Muscle of leg (tissue), 16 donors: ENCODE measurements at places on chromosomes 3 and 15. TPM values are rescaled to one million over a fixed set of nuclear protein-coding genes. Genes with fewer than 3 reads are reported as not detected.

The ATOSA gene
- total RNA-seq: 16.5 TPM

The ARGFX gene
- total RNA-seq: not detected

The UBA7 gene
- total RNA-seq: 23.3 TPM

The SUSD5 gene
- total RNA-seq: 1.6 TPM

The NLGN1 gene
- 8.5 TPM for total RNA-seq

The AQP9 gene
- 0.09 TPM for total RNA-seq

The SLC2A2 gene
- total RNA-seq: under 0.01 TPM

The PCOLCE2 gene
- total RNA-seq: 2.5 TPM

The PLSCR5 gene
- not detected for total RNA-seq

- H3K36me3 ChIP-seq: no peaks in the 10 kb centered on the region
- DNase-seq: no peak
- no peak overlapping the region for H3K4me3 ChIP-seq
- H3K27me3 ChIP-seq: no peaks in the 10 kb centered on the region
- H3K4me1 ChIP-seq: no peaks in the 10 kb centered on the region
Measured at GRCh38 chr3:149215515-149215914, 6.1 kb downstream of the CP start.

GRCh38 chr15:84789762-84790161, 27.4 kb upstream of the ALPK3 start:
- no peak for DNase-seq
- H3K27me3 ChIP-seq: no peaks in the 10 kb centered on the region
- peaks cover 39% of the 10 kb centered on the region for H3K36me3 ChIP-seq
- H3K4me3 ChIP-seq: no peak overlapping the region
- no peak overlapping the region for H3K27ac ChIP-seq

DNA sequence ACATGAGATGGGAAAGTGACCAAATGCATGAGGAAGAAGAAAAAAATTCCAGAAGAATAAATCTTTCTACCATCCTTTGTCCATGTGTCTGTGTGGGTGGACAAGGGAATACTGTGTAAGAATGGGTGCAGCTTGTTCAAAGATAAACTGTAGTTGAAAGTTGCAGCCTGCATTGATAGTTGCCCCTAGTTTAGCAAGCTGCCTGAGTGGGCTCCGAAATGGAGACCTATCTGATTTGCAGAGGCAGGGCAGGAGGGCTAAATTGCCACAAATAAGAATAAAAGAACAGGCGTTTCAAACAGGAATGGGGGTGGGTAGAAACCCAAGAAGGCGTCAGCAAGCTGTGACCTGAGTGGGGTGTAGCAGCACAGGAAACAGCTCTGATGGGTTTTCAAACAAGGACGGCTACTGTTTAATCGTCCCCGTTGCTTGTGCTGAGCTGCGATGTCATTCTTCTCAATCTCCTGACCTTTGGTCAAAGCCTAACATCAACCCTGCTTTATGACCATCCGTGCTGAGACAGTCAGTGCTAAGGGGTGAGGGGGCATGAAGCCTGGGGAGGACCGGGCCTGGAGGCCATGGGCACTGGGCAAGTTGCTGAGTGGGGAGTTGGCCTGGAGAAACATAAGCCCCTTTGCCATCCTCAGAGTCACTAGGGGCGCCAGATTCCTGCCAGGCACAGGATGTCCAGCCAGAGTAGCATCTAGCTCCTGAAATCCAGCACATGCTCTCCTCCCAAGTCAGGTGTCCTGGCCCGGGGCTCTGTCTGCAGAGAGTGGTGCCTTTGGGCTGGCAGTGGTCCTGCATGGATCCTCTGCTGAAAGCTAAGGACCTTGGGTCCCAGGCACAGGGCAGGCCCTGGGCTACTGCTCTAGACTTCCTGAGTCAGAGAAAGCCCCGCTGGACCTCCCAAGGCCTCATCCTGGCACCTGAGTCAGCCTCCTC, 19.2 kb upstream of the C15orf39 start:
- DNase-seq: no peak
- no peak overlapping the region for H3K4me3 ChIP-seq
- H3K27ac ChIP-seq: no peak overlapping the region
- no peaks in the 10 kb centered on the region for H3K36me3 ChIP-seq

DNA sequence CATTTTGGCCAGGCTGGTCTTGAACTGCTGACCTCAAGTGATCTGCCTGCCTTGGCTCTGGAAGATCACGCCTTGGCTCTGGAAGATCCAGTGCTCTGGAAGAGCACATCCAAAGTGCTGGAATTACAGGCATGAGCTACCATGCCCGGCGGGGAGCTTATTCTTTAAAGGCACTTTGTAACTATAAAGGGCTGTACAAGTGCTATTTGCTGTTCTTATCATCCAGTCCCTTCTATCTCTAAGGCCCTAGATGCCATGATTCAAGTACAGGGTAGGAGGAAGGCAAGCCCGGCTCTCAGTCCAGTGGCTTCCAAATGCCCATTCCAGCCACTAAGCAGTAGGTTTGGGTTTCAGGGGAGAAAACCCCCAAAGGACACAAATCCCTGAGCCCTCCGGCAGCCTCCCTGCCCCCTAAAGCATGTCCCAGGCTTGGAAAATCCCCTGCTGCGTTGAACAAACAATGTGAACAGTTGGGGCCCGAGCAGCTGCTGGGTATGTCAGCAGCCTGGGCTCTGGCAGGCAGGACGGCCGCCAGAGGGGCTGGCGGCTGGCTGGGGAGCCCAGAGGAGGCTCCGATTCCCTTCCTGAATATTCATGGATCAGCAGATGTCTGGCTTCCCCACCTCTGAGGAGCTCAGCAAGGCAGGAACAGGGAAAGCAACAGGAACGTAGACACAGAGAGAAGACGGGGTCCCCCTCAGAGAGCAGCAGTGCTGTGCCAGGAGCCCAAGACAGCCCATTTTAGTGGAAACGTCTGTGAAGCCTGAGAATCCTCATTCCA, 7.7 kb downstream of the IGDCC4 start:
- peaks cover 86% of the 10 kb centered on the region for H3K4me1 ChIP-seq
- peak overlapping the region; percentile 21 for H3K4me3 ChIP-seq
- H3K36me3 ChIP-seq: peaks cover 22% of the 10 kb centered on the region
- no peaks in the 10 kb centered on the region for H3K27me3 ChIP-seq
- DNase-seq: peak; percentile 91

DNA sequence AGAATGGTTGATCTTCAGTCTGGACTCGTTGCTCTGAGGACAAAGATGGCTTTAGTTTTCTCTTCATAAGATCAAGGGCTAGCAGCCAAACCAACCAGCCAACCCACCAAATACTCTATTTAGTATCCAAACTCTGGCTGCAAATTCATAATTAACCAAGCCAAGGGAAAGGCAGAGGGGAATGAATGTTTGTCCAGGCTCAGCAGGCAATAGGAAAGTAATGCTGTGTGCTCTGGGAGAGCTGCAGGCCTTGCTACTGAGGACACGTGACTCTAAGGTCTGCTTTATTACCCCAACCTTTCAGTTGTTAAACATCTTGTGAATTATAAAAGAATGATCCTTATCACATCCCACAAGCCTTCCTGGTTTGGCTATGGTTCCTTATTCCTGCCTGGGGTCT, 52.3 kb upstream of the GALNT15 start:
- peaks cover 3% of the 10 kb centered on the region for H3K4me1 ChIP-seq
- no peak overlapping the region for H3K4me3 ChIP-seq
- no peaks in the 10 kb centered on the region for H3K27me3 ChIP-seq
- no peak overlapping the region for H3K27ac ChIP-seq
- no peaks in the 10 kb centered on the region for H3K36me3 ChIP-seq

- no peak for DNase-seq
- no peaks in the 10 kb centered on the region for H3K36me3 ChIP-seq
- H3K27me3 ChIP-seq: peaks cover 28% of the 10 kb centered on the region
- H3K4me1 ChIP-seq: no peaks in the 10 kb centered on the region
Measured at GRCh38 chr3:142958707-142959106, 4.8 kb downstream of the PAQR9 start.

GRCh38 chr3:34056951-34057390, 258.5 kb downstream of the PDCD6IP start:
- H3K4me3 ChIP-seq: no peak overlapping the region
- no peaks in the 10 kb centered on the region for H3K36me3 ChIP-seq
- no peak overlapping the region for H3K27ac ChIP-seq
- no peaks in the 10 kb centered on the region for H3K4me1 ChIP-seq

DNA sequence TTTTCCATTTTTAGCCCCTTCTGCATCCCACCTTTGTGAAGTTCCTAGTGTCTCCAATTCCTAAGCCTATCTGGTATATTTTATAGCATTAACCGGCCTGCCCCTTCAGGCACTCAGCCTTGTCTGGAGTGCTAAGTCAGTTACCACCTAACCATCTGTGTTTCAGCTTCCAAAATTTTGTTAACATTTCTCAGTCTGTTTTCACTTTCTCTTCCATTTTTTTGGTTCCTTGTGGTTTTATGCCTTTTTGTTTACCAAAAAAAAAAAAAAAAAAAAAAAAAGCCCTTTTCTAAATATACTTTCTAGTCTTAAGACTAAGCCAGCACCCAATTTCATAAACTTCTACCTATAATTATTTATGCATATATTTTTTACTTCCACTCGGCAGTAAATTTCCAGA, 92.4 kb downstream of the CSNK1G1 start:
- no peak for DNase-seq
- no peak overlapping the region for H3K27ac ChIP-seq
- H3K36me3 ChIP-seq: no peaks in the 10 kb centered on the region
- no peaks in the 10 kb centered on the region for H3K27me3 ChIP-seq

DNA sequence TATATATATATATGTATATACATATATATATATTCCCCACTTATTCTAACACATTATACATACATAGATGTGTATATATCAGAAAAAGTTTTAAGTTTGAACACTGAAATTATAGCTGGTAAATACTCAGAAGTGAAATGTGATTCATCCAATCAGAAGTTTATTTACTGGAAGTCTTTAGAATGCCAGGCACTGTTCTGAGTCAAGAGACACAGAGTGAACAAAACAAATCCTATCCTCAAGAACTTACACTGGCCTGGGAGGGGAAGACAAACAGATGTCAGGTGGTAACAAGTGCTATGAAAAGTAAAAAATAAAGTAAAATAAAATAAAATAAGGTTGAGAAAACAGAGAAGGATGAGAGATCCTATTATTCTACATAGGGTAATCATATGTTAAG, 13.4 kb downstream of the DHX36 start:
- no peak for DNase-seq
- peaks cover 8% of the 10 kb centered on the region for H3K36me3 ChIP-seq
- H3K4me1 ChIP-seq: no peaks in the 10 kb centered on the region

DNA sequence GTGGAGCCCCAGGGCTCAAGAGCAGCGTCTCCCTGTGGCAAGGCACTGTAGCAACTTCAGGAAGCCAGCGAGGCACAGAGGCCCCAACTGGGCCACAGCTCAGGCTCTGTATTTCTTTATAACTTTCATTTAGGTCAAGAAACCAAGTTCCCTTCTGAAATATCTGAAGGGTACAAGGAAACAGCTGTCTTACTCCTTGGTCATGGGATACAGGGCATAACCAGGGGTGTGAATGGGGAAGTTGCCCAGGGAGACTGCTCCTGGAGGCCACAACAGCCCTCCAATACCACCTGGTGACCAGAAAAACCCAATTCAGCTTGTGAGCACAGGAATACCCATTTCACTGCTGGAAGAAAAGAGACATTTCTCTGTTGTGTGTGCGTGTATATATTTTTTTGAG, 13.3 kb upstream of the SPTBN5 start:
- H3K36me3 ChIP-seq: peaks cover 56% of the 10 kb centered on the region
- no peak overlapping the region for H3K4me3 ChIP-seq
- no peak for DNase-seq
- no peaks in the 10 kb centered on the region for H3K27me3 ChIP-seq
- peaks cover 34% of the 10 kb centered on the region for H3K4me1 ChIP-seq
- peak overlapping the region; percentile 13 for H3K27ac ChIP-seq

GRCh38 chr3:136667081-136667480, 85.1 kb downstream of the STAG1 start:
- no peak for DNase-seq
- H3K36me3 ChIP-seq: peaks cover 2% of the 10 kb centered on the region

GRCh38 chr15:88388686-88389085, 78.5 kb downstream of the MRPL46 start:
- H3K4me1 ChIP-seq: no peaks in the 10 kb centered on the region
- H3K36me3 ChIP-seq: no peaks in the 10 kb centered on the region
- no peak overlapping the region for H3K27ac ChIP-seq
- DNase-seq: no peak
- peaks cover 3% of the 10 kb centered on the region for H3K27me3 ChIP-seq

- no peak for DNase-seq
- H3K36me3 ChIP-seq: no peaks in the 10 kb centered on the region
- H3K4me1 ChIP-seq: peaks cover 8% of the 10 kb centered on the region
- no peak overlapping the region for H3K4me3 ChIP-seq
Measured at GRCh38 chr3:71912839-71913495, 128.0 kb upstream of the PROK2 start.

DNA sequence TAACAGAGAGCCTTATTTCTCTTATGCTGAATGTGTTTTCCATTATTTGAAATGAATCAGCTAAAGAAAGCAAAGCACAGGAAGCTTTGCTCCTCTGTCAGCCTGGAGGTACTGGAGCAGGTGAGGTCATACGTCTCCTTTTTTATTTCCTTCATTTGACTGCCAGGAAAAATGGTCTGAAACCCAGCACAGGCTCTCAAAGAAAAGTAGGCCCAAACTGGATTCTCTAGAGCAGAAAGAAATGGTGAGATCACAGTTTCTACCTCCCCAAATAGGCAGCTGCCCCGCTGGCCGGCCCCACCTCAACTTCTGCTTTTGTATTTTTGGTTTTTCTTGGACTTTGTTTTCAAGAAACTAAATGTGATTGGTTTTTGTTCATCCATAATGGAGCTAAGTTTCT, 95.1 kb downstream of the RPL39L start:
- no peak overlapping the region for H3K4me3 ChIP-seq
- no peaks in the 10 kb centered on the region for H3K27me3 ChIP-seq
- peaks cover 4% of the 10 kb centered on the region for H3K36me3 ChIP-seq
- DNase-seq: peak; percentile 44

GRCh38 chr3:58299839-58300516, 6.1 kb upstream of the RPP14 start:
- DNase-seq: peak; percentile 58
- H3K27me3 ChIP-seq: peaks cover 8% of the 10 kb centered on the region
- no peak overlapping the region for H3K27ac ChIP-seq
- H3K4me1 ChIP-seq: peaks cover 7% of the 10 kb centered on the region
- no peak overlapping the region for H3K4me3 ChIP-seq
- H3K36me3 ChIP-seq: no peaks in the 10 kb centered on the region

- peaks cover 6% of the 10 kb centered on the region for H3K4me1 ChIP-seq
- H3K36me3 ChIP-seq: no peaks in the 10 kb centered on the region
- no peak for DNase-seq
- no peak overlapping the region for H3K4me3 ChIP-seq
Measured at GRCh38 chr3:62149962-62150361, 223.4 kb downstream of the FEZF2 start.

- no peak for DNase-seq
- H3K27me3 ChIP-seq: no peaks in the 10 kb centered on the region
- H3K4me1 ChIP-seq: no peaks in the 10 kb centered on the region
- H3K27ac ChIP-seq: no peak overlapping the region
- no peak overlapping the region for H3K4me3 ChIP-seq
- H3K36me3 ChIP-seq: peaks cover 6% of the 10 kb centered on the region
Measured at GRCh38 chr3:108554913-108555571, 34.2 kb downstream of the CIP2A start.

GRCh38 chr3:17798000-17798399, 55.6 kb upstream of the TBC1D5 start:
- H3K36me3 ChIP-seq: no peaks in the 10 kb centered on the region
- no peak for DNase-seq
- no peaks in the 10 kb centered on the region for H3K4me1 ChIP-seq
- no peak overlapping the region for H3K27ac ChIP-seq
- no peaks in the 10 kb centered on the region for H3K27me3 ChIP-seq
- no peak overlapping the region for H3K4me3 ChIP-seq

GRCh38 chr3:15345608-15346137, 13.3 kb upstream of the SH3BP5 start:
- no peak overlapping the region for H3K27ac ChIP-seq
- no peaks in the 10 kb centered on the region for H3K27me3 ChIP-seq
- H3K4me3 ChIP-seq: no peak overlapping the region
- peaks cover 2% of the 10 kb centered on the region for H3K4me1 ChIP-seq

- H3K27me3 ChIP-seq: no peaks in the 10 kb centered on the region
- no peak for DNase-seq
- H3K36me3 ChIP-seq: no peaks in the 10 kb centered on the region
- no peaks in the 10 kb centered on the region for H3K4me1 ChIP-seq
- no peak overlapping the region for H3K4me3 ChIP-seq
Measured at GRCh38 chr3:193457526-193457925, 79.0 kb upstream of the ATP13A5 start.
